Upper lobe of right lung (tissue), 1 donor: ENCODE measurements at places on chromosomes 6 and 20. TPM values are rescaled to one million over a fixed set of nuclear protein-coding genes. Genes with fewer than 3 reads are reported as not detected.

Gene ZNF217
- 30.9 TPM for total RNA-seq

GRCh38 chr20:35502352-35502751, 27.1 kb downstream of the C20orf173 start:
- no peak for DNase-seq

GRCh38 chr20:19435316-19435715, 222.9 kb downstream of the SLC24A3 start:
- DNase-seq: no peak

DNA sequence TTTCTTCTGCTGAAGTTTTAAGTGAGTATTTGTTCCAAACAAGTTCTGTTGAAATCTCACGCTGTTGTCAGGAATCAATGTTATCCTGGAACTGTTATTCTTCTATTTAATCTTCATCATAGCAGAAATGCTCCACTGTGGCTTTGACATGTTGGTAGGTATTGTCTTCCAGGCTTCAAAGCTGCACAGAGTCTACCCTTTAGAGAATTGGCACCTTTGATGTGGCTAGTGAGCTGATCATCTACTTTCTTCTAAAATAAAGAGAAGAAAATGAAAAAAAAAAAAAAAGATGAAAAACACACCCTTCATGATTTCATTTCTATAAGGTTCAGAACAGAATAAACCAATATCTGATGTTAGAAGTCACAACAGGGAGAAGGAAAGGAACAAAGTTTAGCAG, 5.8 kb upstream of the ZSCAN23 start:
- no peak for DNase-seq

DNA sequence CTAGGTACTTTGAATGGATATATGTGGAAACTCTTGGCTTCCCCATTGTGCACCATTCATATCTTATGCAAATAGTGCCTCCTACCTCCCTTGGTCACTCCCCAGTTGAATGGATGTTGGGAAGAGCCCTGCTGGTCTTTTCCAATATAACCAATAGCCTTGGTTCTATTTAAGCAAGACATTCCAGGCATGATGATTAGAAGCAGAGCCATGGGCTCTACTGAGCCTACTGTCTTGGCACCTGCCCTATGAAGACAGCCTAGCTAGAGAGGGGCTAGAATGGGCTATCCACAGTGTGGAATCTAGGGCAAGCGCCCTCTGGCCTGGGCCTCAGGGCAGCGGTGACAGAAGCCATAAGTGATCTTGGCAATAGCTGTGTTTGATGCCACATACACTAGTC, 15.6 kb downstream of the SLC17A1 start:
- no peak for DNase-seq

Gene MATN4
- total RNA-seq: 0.29 TPM

- no peak for DNase-seq
Measured at GRCh38 chr20:41786158-41786557, 168.0 kb upstream of the CHD6 start.

Gene TBX18
- 1.0 TPM for total RNA-seq

Gene SLC4A11
- 2.7 TPM for total RNA-seq

- DNase-seq: no peak
Measured at GRCh38 chr20:55160996-55161395, 685.6 kb downstream of the DOK5 start.

- DNase-seq: no peak
Measured at GRCh38 chr20:43711098-43711654, 15.6 kb downstream of the GTSF1L start.

DNA sequence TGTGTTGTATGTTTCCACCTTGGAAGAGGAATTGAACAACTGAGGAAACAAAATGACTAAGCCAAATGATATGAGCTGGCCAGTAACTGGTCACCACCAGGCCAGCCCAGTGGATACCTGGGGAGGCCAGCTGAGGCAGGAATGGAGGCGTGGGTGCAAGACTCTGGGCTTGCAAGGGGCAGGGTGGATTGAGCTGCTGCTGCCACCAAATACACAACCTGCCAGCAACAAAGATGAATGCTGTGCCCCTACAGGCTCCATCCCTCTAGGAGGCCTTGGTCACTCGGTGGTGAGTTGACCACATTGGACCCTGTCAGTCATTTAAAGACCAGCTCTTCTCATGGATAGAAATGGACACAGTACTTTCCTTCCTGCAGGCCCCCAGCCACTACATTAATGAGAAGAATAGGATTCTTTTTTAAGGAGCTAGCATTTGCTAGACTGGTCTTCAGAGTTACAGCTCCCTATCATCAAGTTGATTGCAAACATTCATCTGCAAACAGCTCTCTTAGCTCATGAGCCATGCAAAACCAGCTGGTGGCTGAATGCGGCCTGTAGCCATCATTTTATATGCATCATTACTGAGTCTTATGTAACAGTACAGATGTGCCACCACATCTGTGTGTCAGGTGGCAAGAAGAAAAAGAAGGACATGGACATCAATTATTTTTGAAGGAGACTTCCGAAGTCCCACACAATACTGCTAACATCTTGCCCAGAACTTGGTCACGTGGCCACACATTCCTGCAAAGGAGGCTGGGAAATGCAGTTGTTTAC, 26.3 kb upstream of the SLC22A3 start:
- DNase-seq: no peak
